ENCODE measurements at places on chromosomes 6 and 20.

DNA sequence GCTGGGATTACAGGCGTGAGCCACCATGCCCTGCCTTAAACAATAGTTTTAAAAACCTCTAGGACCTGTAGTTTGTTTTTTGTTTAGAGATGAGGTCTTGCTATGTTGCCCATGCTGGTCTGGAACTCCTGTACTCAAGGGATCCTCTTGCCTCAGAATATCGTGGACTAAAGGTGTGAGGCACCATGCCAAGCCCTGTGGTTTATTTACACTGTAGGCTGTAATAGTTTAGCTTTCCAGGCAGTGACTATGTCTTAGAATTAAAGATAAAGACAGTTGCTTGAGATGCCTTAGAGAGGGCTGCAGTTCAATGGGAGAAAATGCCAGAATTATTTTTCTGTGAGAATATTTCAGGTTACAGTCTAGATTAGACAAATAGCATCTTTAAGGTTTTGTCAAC, 72.9 kb downstream of the SGK1 start:
- no peak for DNase-seq

GRCh38 chr6:88376768-88377387, 210.7 kb upstream of the CNR1 start:
- no peak for DNase-seq

GRCh38 chr20:10637563-10637962, 36.2 kb downstream of the JAG1 start:
- DNase-seq = no peak

- peak; percentile 38 for DNase-seq
Observed at GRCh38 chr6:41039060-41039998, at the start of gene UNC5CL. TSS of gene UNC5CL (minus strand) at chr6:41039221. CDS start at chr6:41035074, 4,147 bp downstream.

DNA sequence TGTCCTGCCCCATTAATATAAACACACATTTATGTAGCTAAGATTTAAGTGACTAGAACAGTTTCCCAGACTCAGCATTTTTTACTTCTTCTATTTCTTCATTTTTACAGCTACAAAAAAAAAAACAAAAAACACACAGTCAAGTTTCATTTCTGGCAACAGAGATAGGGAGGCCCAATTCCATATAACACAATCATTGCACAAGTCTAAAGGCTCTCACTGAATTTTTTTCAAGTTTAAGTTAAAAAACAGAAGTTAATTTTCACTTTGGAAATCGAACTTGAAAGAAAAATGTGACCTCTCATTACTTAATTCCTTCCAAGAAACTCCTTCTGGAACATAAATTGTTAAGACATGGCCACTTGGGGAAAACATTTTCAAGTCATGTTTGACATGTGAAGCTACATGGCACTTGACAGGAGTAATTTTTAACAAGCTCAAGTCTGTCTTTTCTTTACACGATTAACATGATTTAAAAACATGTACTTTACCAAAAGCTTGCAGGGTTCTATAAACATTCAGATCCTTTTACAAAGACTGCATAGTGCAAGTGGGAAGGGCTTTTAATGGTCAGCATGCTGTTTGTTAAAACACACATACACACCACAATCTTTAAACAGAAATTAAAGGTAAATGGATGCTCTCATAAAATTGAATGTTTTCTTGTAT, 100.1 kb upstream of the CCDC28A start:
- DNase-seq = no peak

DNA sequence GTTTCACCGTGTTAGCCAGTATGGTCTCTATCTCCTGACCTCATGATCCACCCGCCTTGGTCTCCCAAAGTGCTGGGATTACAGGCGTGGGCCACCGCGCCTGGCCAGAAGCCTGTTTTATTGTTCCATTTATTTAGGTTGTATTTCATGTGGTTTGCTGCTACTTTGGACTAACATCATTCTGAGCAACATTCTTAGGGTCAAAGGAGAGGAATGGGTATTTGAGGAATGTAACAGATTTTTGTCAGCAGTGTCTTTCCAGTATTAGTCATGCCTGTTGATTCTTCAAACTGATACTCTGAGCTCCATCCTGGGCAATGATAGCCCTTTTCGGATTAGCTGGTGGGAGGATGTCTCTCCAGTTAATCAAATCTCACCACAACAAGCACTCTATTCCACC, 213.0 kb upstream of the CITED2 start:
- no peak for DNase-seq

- DNase-seq = no peak
Observed at GRCh38 chr6:701700-702479, 9.0 kb upstream of the EXOC2 start.

GRCh38 chr20:47502271-47503239, 868 bp downstream of the NCOA3 start:
- DNase-seq = peak; percentile 53

DNA sequence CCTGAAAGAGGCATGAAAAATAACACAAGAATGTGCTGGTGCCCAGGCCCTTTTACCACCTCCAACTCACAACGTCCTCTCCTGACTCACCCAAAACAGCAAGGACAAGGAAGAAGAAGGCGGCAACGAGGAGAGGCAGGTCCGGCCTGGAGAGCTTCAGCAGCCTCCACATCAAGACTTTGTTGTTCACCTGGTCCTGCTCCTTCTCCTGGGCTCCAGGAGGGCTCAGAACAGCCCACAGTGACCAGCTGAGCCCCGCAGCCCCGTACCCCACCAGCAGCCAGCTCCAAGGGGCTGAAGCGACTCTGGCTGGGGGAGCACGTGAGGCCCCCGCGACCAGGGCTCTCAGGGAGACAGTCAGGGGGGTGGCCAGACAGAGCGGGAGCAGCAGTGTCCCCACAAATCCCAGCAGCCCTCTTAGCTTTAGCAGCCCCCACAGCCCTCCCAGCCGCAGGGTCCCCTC, 857 bp downstream of the TAP2 start:
- DNase-seq = no peak

DNA sequence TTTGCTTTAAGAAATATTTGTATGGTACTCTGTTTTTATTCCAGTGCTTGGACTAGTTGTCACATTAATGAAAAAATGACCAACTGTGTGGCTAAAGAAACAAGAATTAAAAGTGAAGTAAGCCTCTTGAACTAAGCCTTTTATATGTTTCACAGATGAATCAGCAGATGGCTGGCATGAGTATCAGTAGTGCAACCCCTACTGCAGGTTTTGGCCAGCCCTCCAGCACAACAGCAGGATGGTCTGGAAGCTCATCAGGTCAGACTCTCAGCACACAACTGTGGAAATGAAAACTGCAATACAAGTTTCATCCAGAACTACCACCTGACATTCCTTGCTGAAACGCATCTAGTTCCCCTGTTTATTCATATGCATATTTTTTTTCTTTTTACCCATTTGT, 96.8 kb downstream of the B3GAT2 start:
- DNase-seq = no peak

DNA sequence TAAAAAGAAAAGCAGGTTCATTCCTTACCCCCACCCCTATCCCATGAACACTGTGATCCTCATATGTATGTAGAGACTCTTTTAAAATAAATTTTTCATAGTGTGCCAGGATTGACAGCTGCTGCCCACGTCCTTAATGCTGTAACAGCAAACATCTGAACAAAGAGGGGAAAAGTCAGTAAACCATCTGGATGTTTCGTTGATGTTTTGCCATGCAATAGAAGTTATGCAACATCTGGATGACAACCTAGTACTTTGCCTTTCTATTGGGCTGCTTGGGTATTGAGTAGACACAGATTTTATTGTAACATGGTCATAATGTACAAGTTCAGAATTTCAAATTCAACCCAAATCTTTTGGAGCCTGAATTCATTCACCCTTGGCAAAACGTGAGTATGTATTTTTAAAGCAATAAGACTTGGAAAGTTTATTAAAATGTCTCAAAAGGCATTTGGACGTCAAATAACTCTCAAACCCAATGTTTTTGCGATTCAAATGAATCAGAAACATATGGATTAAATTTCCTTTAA, 500.3 kb downstream of the DHX35 start:
- DNase-seq = no peak

- no peak for DNase-seq
Observed at GRCh38 chr6:77249560-77249959, 213.7 kb downstream of the HTR1B start.

GRCh38 chr20:53080969-53081871, 109.1 kb downstream of the TSHZ2 start:
- no peak for DNase-seq

DNA sequence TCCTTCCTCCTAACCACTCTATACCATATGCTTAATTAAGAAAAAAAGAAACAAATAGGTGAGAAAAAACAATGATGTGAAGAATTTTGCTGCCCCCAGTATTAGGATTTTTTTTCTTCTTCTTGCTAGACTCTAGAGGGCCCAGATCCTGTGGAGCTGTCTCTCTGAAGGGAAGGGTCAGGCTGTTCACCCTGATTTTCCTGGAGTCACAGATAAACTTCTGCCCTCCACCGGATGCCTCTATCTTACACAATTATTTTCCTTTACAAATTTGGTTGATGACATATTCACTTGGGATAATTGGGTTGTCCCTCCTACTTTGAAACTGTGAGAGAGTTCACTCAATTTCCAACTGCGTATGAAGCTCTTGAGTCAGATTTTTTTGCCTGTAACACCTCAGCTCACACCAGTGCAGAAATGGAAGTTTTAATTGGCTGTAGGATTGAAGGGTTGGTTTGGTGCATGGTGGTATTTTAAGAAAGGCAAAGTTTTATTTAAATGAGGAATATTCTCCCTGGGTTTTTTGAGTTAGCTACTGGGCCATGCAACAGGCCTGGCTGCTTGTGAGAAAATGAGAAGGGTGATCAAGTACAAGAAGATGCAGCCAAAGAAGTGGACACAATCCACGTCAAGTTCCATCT, 73.7 kb upstream of the ESR1 start:
- no peak for DNase-seq

DNA sequence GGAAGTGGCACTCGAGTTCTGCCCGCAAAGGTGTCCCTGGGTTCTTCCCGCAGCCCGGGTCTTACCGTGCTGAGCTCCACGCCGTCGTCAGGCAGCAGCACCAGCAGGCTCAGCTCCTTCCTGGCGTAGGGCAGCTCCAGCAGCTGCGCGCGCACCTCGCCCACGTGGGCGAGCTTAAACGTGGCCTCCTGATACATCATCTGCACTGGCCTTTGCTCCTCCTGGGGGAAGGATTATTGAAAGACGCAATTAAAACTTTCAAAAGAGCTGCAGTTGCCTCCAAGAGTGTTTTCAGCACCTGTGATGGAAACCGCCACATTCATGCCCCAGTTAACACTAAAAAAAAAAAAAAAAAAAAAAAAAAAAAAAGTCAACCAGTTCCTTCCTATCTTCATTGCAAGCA, 11.3 kb downstream of the SERPINB9 start:
- peak; percentile 74 for DNase-seq

DNA sequence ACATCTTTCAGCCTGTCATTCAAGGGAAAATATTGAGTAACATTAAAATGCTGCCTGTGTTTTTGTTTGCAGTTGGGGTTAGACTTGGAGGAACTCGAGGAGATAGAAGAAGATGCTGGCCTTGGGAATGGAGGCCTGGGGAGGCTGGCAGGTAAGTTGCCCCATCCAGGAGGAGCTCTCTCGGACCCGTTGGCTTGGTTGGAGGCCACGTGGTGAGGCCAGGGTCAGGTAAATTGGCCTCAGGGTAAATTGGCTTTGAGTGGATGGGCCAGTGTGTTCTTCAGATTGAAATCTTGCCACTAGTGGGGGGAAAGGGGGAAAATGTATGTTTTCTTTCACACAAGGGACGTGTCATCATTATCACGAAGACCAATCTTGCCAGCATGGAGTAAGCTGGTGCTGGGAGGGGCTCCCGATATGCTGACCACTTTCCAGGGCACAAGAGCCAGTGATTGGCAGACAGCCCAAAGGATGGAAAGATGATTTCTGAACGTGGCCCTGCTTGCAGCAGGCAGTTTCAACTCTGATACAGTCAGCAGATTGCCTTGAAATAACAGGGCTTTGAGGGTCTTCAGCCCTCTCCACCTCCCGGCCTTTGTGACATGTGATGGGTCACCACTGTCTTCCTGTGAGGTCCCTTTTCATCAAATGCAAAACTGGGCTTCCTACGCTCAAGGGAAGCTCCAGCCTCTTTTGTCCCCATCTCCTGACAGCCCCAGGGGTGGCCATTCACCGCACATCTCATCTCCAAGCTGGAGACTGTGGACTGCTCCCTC, 21.4 kb downstream of the PYGB start:
- no peak for DNase-seq

GRCh38 chr20:22470620-22471026, 113.7 kb downstream of the FOXA2 start:
- DNase-seq = no peak

GRCh38 chr6:47057830-47058540, 15.9 kb upstream of the ADGRF1 start:
- DNase-seq = no peak

DNA sequence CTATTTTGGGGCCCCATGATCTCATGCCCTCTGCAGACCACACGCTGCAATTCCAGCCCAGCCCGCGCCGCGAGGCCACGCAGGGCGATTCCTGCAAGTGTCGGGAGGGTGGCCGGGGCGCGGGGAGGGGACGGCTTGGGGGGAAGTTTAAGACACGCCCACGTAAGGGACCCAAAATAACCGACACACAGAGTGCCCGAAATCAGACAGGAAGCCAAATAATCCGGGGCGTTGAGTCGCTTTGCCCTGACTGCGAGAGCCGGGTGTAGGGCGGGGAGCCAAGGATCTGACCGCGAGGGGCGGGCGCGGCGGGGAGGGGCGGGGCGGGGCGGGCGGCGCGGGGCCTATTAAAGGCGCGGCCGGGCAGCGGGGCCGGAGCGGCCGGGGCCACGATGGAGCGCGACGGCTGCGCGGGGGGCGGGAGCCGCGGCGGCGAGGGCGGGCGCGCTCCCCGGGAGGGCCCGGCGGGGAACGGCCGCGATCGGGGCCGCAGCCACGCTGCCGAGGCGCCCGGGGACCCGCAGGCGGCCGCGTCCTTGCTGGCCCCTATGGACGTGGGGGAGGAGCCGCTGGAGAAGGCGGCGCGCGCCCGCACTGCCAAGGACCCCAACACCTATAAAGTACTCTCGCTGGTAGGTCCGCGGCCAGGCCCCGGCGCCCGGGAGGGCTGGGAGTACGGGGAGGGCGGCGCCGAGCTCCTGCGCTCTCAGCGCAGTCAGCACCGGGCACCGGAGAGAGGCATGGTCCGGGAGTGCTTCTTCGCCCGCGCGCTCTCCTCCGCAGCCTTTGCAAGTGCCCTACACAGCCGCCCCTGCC, at the start of gene ENPP1:
ENPP1 (plus strand) TSS at position 377 of the 816 bp plus-strand sequence; CDS start at position 393, 16 bp downstream.
- DNase-seq = peak; percentile 24

DNA sequence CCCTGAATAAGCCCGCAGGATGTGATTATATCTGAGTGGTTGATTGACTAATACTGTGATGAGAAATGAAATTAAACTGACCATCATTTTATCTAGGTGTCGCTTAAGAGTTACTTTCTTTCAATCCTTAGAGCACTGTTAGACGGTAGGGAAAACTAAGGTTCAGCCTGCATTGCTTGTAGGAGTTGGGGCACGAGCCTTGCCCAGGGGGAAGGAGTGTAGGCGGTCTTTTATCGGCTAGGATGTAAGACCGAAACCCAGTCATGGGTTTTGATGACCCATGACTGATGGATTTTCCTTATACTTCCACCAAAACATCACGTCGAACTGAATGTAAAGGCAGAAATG, 392 bp upstream of the TASP1 start:
- DNase-seq = no peak

- no peak for DNase-seq
Observed at GRCh38 chr6:70479236-70479635, 65.9 kb downstream of the FAM135A start.

Measured in naive thymus-derived CD8-positive, alpha-beta T cell (primary cell).